ENCODE measurements at places on chromosomes 2 and 18.
A peak's percentile ranks its signal among the peaks of the same experiment; 100 is the strongest.

GRCh38 chr18:23380817-23381216, 72.3 kb upstream of the RIOK3 start:
- no peak for DNase-seq

DNA sequence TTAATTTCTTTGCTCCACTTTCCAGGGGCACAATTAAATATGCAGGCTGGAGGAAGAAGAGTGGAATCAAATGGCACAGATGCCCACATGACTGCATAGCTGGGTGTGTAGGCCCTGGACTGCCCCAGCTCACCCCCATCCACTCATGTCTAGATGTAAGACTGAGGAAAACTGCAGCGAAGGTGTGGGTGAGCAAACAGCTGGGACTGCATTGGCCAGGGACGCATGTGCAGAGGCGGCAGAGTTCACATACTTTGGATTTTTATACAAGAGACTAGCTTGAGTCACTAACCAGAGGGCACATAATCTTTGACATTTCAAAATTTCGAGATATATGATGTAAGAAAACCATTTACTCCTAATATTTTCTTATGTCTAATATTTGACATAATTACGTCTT, 60.1 kb downstream of the SPIRE1 start:
- DNase-seq = peak; percentile 52

DNA sequence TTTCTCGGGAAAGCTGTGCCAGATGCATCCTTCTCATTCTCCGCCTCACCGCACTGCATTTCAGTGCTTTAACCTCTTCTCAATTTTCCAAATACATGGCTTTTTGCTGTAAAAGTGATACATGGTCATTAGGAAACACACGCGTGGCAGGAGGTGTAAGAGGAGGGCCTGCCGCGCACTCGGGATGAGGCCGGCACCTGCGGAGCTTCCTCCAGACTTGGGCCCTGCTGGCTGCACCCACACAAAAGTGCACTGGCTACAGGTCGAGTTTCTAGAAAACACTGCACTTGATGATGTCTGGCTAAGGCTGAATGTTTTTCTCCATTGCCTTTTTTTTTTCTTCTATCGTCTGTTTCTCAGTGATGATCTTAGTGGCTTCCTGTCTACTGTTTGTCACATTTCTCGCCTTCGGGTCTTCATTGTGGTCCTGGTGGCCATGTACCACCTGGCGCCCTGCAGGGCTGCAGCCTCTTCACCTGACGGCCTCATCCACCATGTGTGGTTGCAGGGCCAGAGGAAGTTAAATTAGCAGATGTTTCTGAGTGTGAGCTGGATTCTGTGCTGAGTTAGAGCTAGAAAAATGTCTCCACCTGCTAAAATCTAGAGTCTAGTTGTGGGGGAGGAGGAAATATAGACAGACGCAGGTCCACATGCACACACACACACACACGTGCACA, 7.6 kb downstream of the KCNG2 start:
- no peak for DNase-seq

GRCh38 chr18:9869715-9870430, 15.9 kb upstream of the TXNDC2 start:
- no peak for DNase-seq

GRCh38 chr2:223642506-223642905, 40.3 kb upstream of the SCG2 start:
- DNase-seq = no peak

- peak; percentile 28 for DNase-seq
Measured at GRCh38 chr2:209208211-209208610, 215.6 kb upstream of the MAP2 start.

DNA sequence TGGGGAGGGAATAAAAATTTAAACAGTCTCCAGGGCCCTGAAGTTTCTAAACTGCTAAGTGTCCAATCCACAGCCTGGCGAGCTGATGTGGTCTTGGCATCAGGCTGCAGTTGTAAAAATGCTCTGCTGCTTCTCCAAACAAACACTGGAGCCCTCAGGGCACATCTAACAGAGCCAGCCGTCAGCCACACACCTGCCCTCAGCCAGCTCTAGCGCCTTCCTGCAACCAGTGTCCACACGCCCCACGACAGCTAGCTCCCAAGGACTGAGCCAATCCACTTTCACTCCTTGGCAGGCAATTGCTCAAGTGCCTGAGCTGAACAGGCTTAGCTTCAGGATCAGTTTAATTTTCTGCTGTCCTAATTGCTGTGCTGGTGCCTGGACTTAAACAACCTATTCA, 446.4 kb upstream of the RAB12 start:
- DNase-seq = no peak

- no peak for DNase-seq
Measured at GRCh38 chr2:137023205-137023604, 257.9 kb downstream of the THSD7B start.

DNA sequence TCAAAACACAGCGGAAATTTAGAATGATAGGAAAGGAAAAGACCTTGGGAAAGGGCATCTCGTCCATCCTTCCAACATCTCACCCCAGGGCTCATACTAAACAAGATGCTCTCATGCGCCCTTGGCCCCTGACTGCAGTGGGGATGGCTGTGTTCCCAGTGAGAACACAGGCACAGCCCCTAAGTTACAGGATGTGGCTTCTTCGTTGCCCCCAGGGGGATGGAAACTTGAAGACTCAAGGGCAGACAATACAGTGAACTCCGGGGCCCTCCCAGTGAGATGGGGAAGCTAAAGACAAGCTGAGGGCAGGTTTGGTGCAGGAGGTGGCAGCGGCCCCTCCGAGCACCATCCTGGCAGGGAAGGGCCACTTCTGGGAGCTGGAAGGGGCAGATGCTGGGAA, 139.7 kb downstream of the INO80D start:
- DNase-seq = no peak

- no peak for DNase-seq
Measured at GRCh38 chr2:231882646-231883045, 43.5 kb downstream of the NPPC start.

DNA sequence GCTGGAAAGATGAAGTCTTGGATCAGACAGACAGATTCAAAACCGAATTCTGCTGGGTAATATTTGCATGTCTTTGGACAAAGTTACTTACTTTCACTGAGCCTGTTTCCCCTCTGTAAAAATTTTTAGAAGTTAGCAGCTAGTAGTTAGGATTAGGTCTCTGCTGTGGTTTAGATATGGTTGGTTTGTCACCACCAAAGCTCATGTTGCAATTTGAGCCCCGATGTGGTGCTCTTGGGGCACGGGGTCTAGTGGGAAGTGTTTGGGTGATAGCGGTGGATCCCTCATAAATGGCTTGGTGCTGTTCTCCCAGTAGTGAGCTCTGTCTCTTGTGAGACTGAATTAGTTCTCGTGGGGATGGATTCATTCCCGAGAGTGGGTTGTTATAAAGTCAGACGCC, 38.9 kb upstream of the PNO1 start:
- DNase-seq = no peak

GRCh38 chr2:16100006-16100405, 159.7 kb downstream of the MYCN start:
- no peak for DNase-seq

DNA sequence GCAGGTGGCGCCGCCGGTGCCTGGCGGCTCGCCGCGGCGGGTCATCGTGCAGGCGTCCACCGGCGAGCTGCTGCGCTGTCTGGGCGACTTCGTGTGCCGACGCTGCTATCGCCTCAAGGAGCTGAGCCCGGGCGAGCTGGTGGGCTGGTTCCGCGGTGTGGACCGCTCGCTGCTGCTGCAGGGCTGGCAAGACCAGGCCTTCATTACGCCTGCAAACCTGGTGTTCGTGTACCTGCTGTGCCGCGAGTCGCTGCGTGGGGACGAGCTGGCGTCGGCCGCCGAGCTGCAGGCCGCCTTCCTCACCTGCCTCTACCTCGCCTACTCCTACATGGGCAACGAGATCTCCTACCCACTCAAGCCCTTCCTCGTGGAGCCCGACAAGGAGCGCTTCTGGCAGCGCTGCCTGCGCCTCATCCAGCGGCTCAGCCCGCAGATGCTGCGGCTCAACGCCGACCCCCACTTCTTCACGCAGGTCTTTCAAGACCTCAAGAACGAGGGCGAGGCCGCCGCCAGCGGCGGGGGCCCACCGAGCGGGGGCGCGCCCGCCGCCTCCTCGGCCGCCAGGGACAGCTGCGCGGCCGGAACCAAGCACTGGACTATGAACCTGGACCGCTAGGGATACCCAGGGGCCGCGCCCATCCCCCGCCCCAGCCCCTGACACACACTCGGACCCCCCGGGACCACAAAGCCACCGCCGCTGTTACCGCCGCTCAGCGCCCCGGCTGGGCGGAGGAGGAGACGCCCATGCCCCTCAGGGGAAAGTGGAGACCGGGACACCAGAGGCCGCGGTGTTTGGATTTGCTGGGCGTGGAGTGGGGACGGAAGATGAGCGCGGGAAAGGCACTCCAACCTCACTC, 1.1 kb downstream of the CDK5R2 start:
- DNase-seq = no peak

DNA sequence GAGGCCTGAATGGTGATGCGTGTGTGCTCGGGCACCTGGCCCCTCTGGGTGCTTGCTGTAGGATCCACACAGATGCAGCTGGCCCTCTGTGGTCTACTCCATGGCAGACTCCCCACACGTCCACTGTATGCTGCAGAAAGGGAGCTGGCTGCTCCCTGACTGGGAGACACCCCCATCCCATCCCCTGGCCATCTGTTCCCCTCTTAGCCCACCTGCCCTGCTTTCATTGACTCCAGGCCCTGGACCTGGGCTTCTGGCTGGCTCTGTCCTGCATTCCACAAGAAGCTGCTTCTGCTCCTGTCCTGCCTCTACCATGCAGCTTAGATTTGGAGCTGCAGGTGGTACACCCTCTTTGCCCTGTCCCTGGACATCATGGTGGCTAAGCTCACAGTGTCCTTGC, 80.1 kb downstream of the FHOD3 start:
- DNase-seq = no peak

DNA sequence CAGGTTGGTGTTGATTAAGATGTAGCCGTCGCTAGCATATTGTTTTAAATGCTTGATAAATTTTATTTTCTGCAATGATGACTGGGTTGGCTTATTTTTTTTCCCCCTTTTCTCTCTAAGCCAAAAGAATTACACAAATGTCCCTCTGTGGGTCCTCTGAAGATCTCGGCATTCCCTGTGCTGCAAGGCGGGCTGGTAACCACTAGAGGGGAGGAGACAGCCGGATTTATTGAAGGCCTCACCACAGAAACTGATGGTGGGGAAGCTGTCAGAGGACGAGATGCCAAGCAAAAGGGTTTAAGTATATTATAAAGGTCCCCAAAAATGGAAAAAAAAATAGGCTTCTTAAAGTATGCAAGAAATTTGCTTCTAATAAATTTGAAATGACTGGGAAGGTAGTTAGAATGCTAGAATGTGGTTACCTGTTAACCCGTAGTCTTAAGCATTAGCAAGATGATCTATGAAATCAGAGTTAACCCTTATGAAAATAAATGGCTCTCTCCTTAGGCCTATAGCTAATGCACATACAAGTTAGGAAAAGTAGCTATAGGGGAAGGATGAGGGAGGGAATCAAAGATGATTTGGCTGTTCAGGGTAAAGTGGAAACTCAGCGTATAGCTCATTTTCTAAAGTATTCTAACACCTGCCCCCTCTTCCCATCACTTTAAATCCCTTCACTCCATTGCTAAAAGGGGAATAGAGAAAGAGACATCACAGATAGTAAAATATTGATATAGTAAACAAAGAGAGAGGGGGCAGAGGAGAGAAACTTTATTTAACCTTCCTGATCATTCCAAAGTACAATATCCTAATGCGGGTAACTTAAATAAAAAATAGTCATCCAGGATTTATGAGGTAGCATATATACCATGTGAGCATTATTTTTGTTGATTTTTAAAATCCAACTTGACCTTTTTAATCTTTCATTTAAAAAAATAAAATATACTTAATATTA, 894.5 kb upstream of the POU3F3 start:
- DNase-seq = peak; percentile 45

- no peak for DNase-seq
Measured at GRCh38 chr2:24269265-24269664, 91.1 kb downstream of the ITSN2 start.

DNA sequence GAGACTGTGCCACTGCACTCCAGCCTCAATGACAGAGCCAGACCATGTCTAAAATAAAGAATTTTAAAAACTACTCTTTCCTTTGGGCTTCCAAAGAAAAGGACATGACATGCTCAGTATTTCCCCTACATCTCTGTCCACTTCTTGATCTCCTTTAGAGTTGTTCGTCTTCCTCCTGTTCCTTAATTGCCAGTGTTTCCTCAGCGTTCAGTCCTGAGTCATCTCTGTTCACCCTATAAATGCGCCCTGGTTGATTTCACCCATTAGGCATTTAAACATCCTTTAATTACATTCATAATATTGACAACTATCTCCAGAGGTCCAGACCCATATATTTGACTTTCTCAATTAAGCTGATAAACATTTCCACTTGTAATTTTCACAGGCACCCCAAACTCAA, 64.0 kb downstream of the AAK1 start:
- no peak for DNase-seq

- DNase-seq = peak; percentile 39
Measured at GRCh38 chr2:217799563-217800432, 203.0 kb downstream of the TNS1 start.

DNA sequence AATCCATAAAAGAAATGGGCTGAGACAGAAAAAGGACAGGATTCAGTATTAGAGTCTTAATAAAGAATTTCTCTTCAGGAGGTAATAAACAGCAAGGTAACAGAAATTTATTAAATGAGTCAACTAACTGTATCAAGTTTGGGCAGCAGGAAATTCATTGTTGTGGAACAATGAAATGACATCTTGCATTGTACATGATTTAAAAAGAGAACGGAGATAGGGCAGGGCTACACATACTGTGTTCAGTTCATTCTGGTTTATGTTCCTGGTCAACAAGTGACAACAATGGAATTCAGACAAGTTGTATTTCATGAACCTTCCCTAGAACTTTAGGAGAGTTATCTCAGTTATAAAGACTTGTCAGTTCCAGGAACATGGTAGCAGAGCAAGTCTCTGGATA, 961.3 kb downstream of the SOCS6 start:
- DNase-seq = no peak

- no peak for DNase-seq
Measured at GRCh38 chr2:226011716-226012450, 612.4 kb downstream of the NYAP2 start.

DNA sequence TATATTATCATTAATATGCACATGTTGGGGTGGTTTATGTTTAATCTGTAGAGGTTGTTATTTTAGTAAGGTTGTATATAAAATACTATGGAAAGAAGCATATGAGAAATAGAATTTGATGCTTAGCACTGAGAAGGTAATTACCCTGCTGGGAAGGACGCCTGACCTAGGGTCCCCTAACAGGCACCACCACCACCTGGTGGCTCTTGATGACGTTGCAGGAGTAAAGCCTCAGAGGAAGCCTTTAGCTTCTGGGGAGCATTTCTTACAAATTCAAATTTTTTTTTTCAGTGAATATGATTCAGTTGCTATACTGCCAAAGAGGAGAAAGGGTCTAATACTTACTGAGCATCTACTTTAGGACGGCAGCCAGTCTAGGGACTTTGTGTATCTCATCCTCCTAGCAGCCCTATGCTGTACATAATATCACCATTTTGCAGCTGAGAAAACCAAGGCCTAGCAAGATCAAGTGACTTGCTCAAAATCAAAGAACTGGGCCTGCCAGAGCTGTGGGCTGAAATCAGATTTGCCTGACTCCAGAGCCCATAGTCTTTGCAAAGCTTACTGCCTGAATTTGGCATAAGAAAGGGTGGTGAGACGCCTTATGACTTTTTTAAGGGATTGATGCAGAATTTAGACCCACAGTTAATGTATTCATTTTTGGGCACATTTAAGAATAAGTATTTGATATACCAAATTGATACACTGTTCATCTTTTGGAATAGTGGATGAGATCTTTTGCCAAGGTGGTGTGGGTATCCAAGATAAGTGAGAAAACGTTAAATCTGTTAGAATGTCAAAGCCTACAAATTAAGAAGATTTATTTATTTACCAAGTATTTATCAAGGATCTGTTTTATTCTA, 78.8 kb upstream of the GAREM1 start:
- DNase-seq = peak; percentile 55
